ENCODE measurements at places on chromosomes 1 and 21.
A peak's percentile ranks its signal among the peaks of the same experiment; 100 is the strongest.

GRCh38 chr1:35646043-35646442 lies 4.7 kb upstream of the PSMB2 start:
- no peak for DNase-seq

GRCh38 chr1:78088015-78088414 lies 42.2 kb downstream of the GIPC2 start:
- no peak for DNase-seq

- no peak for DNase-seq
Observed at GRCh38 chr1:164780863-164781262, 221.9 kb downstream of the PBX1 start.

GRCh38 chr21:38958940-38959691 lies 153.4 kb downstream of the ETS2 start:
- DNase-seq = peak; percentile 71

GRCh38 chr1:152112101-152112884 lies 3.0 kb downstream of the TCHH start:
- DNase-seq = no peak

Data from right atrium auricular region (tissue), 2 donors.